ENCODE measurements at places on chromosomes 5 and 9.

DNA sequence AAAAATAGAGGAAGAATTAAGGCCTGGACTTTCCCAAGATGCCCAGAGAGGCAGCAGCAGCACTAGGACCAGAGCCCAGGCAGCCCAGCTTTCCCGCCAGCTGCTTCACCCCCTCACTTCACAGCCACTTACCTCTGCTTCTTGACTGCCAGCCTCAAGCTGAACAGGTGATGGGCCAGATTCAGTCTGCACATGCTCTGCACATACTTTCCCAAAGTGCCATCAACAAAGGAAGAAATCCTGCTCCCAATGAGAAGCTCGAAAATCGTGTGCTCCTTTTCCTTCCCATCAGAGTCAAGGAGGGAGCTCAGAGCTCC is 4.1 kb upstream of the SLC25A48 start:
- DNase-seq = no peak

- no peak for DNase-seq
Measured at GRCh38 chr9:90331826-90332575, 310.6 kb downstream of the DIRAS2 start.

DNA sequence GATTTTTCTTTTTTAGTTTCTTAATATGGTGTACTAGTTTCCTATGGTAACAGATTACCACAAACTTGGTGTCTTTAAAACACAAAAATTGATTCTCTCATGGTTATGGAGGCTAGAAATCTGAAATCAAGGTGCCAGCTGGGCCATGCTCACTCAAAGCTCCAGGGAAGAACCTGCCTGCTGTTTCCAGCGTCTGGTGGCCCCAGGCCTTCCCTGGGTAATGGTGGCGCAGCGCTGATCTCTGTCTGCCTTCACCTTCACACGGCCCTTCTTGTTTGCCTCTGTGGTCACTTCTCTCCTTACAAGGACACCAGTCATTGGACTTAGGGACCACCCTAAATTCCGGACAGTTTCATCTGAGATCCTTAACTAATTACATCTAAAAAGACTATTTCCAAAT is 70.5 kb upstream of the GFPT2 start:
- no peak for DNase-seq

GRCh38 chr9:673966-674526 is 167.5 kb upstream of the DMRT1 start:
- DNase-seq = no peak

DNA sequence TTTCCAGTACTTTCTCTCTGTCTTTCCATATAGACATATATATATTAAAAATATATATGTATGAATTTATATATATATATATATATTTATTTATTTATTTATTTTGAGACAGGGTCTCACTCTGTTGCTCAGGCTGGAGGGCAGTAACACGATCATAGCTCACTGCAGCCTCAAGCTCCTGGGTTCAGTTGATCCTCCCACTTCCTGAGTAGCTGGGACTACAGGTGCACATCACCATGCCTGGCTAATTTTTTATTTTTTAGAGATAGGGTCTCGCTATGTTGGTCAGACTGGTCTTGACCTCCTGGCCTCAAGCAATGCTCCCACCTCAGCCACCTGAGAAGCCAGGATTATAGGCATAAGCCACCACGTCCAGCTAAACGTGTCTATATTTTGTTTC is 210.1 kb downstream of the CD180 start:
- no peak for DNase-seq

Measured in activated CD8-positive, alpha-beta memory T cell treated with anti-CD3 and anti-CD28 coated beads for 4 hours (primary cell).